ENCODE measurements at places on chromosomes 16 and 17.

DNA sequence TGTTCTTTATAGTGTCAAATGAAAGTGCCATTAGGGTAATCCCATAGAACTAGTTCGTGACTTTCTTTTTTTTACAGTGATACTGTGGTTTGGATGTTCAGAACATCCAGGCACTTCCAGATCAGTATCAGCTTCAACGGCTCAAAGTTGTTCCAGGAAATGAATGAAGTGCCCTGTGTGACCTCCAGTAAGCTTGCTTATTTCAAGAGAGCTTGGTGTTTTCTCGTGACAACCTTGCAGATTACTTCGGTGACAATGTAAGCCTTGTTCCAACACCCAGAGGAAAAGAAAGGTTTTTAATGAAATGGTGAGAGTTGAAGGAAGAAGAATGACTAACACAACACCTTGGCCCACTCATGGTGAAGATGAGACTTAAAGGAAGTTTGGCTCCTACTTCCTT is 16.0 kb upstream of the KCNJ16 start:
- no peak for DNase-seq

- no peak for DNase-seq
Observed at GRCh38 chr17:40303009-40303657, 5.8 kb upstream of the RARA start.

DNA sequence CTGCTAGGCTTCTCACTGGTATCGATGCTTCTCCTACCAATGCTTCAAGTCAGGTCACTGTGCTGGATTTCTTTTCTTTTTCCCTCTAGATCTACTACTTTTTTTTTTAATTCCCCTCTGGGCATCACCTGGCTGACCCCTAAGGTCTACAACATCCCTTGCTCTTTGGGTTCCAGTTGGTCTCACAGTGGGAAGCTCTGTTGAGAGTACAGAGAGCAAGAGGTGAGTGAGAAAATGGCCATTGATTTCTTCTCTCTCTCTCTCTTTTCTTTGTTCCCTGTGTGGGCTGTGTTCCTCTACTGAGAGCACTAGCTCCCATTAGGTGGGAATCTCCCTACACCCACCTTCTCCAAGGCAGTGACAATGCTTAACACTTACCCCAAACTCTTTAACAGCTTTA is 413.4 kb downstream of the KCNJ2 start:
- DNase-seq: no peak

DNA sequence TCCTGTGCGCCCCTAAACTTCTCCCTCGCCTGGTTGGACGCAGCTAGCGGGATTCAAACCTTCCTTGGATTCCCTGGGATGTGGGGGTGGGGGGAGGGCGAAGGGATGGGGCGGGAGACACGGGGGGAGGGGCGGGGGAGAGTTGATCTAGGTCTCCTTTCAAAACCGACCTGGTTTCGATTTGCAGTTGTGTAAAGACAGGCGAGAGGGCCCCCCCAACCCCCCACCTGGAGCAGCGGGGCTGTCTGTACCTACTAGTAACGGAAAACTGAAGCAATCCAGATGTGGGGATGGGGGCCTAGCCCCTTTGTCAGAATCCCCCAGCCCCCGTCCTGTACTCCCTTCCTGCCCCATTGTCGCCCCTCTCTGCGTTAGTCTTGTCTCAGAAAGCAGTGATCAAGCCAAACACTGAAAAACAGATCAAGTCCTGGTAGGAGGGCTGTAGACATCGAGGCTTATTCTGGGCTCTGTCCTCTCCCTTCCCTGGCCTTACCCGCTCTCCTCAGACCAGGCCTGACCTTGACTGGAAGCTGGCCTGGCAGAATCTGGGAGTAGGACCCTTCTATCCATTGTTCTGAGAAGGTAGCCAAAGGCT is 902 bp downstream of the DLX4 start:
- DNase-seq: no peak

GRCh38 chr17:61000911-61001310 is 323.3 kb downstream of the BCAS3 start:
- no peak for DNase-seq

DNA sequence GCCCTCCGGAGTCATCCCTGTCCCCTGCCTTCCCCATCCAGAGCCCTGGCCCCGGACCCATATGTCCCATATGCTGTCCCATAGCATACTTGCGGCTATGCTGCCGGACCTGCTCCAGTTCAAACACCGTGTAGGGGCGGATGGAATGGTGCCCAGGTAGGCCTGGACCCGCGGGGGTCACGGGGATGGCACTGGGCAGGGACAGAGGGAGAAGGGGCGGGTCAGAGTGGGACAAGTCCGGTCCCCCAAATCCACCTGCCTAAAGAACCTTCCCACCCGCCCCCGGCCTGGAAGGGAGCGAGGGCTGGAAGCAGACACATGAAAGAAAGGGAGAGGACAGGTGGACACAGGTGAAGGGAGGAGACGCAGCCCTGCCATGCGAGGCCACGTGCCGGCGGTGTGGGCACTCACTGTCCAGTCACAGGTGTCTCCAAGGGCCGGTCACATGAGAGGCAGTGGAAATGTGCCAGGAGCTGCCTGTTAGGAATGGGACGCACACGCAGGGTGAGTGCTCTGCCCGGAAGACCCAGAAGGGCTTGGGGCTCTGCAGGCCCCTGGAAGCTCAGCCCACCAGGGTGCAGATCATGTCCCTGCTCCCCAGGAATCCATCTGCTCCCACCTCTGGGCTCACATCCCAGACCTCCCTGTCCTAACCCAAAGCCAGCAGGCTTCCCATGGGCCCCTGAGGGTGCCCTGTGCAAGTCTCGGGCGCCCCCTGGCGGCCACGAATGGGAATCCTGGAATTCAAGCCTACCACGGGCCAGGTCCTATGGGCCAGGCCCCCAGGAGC is 14.0 kb downstream of the UBALD2 start:
- peak; percentile 73 for DNase-seq

GRCh38 chr16:78122774-78123315 is 23.4 kb downstream of the WWOX start:
- DNase-seq: no peak

- DNase-seq: no peak
Observed at GRCh38 chr16:31357324-31358109, 2.5 kb downstream of the ITGAX start.
